Stimulated activated CD8-positive, alpha-beta memory T cell treated with anti-CD3 and anti-CD28 coated beads, Interleukin-2, amount 100 ng/mL, for 1 hour (primary cell): ENCODE measurements at places on chromosomes 12 and 14.

GRCh38 chr12:49974231-49974675, 1.5 kb downstream of the AQP6 start:
- DNase-seq = no peak

GRCh38 chr12:6696690-6697583, 3.7 kb downstream of the PIANP start:
- no peak for DNase-seq

DNA sequence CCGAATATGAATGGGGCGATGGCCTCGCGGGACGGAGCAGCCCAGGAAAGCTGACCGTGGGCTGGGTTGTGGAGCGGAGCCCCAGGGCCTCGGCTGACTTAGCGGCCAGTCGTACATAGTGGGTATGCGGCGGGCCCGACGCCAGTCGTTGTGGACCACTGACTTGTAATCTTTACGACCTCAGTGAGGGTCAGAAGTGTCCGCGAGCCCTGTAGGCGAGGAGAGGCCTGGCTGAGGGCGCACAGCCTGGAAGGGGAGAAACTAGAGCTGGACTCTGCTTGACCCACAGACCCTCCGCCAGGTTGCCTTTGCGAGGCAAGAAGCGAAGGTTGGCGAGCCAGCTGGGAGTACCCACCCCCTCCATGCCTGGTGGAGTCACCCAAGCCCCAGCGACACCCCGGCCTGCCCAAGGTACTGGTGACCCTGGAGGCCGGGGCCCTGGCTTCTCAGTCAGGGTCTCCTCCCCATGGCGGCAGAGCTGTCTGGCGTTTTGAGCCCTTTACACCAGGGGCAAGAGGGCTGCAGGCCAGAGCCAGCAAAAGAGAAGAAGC, 15.6 kb upstream of the DYNC1H1 start:
- DNase-seq = no peak

GRCh38 chr14:24609655-24610344, at the start of gene GZMH:
Gene GZMH (minus strand): TSS chr14:24609685. CDS start chr14:24609613, 72 bp downstream.
- no peak for DNase-seq

DNA sequence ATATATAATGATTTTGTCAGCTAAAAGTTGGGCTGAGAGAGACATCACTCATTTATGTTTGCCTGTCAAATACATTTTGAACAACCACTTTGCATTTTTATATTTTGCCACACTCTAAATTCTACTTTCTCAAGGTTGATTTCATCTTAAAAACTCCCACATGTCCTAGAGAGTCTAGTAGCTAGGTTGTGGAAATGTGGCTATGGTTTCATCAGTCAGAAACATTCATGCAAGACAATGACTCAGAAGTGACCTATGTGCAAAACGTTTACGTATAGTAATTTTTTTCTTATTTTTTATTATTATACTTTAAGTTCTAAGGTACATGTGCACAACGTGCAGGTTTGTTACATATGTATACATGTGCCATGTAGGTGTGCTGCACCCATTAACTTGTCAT, 27.4 kb upstream of the PRKD1 start:
- DNase-seq = no peak

DNA sequence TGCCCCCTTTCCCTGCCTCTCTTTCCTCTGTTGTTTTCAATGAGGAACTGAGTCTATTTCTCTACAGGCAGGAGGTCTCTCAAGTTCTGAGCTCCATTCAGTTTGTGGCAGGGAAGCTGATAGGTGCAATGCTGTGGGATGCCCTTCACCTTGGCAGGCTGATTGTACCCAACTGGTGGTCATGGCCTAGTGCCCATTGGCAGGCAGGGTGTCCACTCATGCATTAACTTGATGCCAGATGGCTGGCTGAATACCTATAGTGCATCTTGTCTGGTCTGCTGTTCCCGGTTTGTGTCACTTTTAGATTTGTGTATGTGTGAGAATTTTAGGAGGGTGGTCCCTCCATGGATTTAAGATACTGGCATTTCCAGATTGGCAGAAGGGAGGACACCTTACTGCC, 20.0 kb upstream of the ITGA5 start:
- DNase-seq = no peak

DNA sequence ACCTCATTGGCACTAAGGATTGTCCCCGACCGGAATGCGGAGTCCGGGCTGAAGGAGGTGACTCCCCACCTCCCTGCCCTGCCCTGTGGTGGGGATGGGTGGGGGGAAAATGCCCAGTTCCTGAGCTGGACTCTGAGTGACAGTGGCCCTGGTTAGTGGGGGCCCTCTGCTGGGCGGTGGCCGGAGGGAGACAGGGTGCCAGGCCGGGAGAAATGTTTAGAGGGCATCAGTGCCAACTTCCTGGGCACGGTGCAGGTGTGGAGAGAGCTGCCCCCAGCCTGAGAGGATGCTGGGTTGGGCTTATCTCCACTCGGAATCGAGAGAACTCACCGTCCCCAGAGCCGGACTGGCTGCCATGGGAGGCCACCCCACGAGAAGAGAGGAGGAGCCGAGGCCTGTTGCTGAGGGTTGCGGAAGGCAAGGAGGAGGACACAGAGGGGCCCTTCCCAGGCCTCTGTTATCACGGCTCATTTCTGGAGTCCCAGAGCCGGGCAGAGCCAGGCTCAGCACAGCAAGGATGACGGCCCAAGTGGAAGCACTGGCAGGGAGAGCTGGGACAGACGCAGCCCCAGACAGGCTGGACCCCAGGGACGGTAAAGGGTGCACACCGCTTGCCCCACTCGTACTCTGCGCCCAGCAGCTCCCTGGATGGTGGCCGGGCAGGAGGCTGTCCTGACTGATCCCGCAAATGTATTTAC, 156.7 kb downstream of the KIF26A start:
- DNase-seq = no peak

GRCh38 chr12:88982694-88983093, 369.6 kb downstream of the DUSP6 start:
- no peak for DNase-seq

DNA sequence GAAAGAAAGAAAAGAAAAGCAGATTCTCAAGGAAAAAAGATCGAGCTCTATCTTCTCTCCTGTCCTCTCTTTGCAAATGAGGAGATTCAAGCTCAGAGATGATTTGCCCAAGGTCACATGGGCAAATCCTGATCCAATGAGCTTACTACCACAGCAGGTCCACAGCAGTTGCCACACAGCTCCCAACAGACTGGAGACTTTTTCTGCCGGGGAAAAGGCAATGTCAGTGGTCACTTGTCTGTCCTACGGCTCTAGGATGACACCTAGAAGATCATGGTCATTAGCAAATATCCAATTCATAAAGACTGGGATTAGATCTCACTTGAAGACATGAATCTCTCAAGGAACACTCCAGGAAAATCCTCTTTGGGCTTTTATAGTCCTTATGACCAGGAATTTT, 58.8 kb downstream of the TTC7B start:
- no peak for DNase-seq

DNA sequence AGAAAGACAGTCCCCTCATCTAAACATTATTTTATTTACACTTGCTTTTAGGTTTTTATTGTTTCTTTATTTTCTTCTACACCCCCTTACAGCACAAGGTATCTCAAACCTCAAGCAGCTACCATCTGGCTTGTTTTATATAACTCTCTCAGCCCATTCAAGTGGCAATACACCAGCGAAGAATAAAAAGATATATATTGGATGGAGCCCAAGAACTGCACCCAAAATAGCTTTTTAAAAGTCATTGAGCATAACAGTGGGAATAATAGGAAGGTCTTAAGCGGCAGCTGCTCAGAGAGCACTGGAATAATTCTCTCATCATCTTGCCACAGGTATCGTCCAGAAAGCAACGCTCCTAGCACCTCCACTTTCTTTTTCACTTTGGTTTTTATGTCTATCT, 322.5 kb downstream of the SYT1 start:
- DNase-seq = no peak

GRCh38 chr12:126663304-126664094, 1598.3 kb downstream of the AACS start:
- DNase-seq = no peak

DNA sequence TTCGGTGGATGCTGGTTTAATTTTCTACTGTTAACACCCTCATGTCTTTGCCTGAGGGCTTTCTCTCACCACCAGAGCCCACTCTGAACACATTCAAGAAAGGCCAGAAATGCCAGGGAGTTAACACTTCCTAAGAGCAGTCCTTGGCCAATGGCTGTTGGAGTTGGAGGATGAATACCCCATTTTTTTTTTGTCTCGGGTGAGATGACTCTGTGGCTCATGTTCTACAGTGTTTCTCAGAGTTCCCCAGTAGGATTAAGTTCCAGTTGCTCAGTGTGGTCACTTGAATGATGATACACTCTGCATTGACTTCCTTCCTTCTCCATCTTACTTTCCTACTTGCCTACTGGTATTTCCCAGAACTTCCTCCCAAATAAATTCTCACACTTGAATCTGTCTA, 65.8 kb downstream of the FOS start:
- DNase-seq = no peak
